ENCODE measurements at places on chromosomes 5 and 9.
A peak's percentile ranks its signal among the peaks of the same experiment; 100 is the strongest.

DNA sequence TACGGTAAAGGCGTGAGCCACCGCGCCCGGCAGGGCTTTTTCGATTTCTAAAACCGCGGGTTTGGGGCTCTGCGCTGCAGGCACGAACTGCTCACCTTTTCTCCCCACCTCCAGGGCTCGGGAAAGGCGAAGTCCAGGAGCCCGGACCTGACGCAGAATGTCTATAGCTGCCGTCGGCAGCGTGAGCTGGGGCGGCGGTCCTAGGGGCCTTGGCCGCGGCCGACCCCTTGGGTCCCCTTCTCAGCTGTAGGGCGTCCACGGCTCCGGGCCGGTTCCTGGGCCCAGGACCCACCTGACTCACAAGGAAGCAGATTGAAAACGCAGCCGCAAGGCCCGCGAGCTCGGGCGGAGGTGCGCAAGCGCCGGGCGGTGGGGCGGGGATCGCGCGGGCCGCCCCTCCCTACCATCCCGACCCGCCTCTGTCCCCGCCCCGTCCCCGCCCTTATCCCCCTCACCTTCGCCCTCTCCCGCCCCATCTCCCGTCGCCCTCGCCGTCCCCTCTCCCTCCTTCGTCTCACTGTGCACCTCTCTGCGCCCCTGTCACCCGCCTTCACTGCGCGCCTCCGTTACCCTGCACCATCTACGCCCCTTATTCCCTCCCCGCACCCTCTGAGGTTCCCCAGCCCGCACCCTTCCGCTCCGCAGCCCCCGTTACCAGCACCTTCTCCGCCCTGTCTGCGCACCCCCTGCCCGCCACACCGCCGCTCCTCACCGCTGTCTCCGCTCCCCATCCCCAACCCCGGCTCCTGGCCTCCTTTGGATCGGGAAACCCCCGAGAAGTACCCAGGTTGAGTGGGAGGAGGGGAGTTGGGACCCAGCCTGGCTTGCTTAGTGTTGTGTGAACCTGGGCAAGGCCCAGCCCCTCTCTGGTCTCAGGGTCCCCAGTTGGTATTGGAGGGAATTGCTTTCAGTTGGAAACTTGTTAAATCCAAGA lies at the start of gene HDHD3:
TSS of gene HDHD3 (minus strand) at position 353 of the 934 bp plus-strand sequence. CDS start 2,632 bp downstream, outside the sequence.
- H3K27ac ChIP-seq = peak within 1 kb of the TSS; percentile 64
- DNase-seq = peak; percentile 80
- no peaks in the 10 kb centered on the region for H3K27me3 ChIP-seq
- peaks cover 12% of the 10 kb centered on the region for H3K36me3 ChIP-seq
- peak within 1 kb of the TSS; percentile 78 for H3K4me3 ChIP-seq

DNA sequence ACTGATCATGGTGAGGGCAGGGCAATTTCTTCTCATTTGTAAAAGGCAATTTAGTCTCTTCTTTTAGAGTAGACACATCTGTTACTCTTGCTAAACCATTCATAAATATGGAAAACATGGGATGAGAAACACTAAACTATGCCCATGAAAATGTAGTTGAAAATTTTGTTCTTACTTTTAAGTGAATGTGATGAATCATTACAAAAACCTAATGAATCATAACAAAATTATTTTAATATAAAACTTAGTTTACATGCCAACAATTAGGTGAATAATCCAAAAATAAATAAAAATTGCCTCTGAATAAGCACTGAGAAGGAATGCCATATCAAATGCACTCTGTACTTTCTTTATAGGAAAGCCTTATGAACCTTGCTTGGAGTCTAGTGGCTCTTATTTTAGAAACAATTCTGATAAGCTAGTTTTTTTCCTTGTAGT lies 297.7 kb upstream of the EFNA5 start:
- no peak overlapping the region for H3K27ac ChIP-seq
- no peaks in the 10 kb centered on the region for H3K36me3 ChIP-seq
- H3K4me3 ChIP-seq = no peak overlapping the region
- H3K27me3 ChIP-seq = no peaks in the 10 kb centered on the region

DNA sequence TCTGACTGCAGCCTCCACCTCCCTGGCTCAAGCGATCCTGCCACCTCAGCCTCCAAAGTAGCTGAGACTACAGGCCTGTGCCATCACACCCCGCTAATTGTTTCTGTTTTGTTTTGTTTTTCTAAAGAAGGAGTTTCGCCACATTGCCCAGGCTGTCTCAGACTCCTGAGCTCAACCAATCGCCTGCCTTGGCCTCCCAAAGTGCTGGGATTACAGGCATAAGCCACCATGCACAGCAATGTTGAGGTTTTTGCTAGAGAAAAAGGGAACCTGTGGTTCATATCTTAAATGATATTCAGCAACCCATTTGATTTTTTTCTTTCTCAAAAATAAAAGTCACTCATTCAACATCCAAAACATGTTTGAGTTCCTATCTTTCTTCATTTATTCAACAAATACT lies 20.4 kb upstream of the DELE1 start:
- H3K27ac ChIP-seq = no peak overlapping the region
- no peaks in the 10 kb centered on the region for H3K36me3 ChIP-seq
- no peak for DNase-seq
- H3K4me3 ChIP-seq = no peak overlapping the region

DNA sequence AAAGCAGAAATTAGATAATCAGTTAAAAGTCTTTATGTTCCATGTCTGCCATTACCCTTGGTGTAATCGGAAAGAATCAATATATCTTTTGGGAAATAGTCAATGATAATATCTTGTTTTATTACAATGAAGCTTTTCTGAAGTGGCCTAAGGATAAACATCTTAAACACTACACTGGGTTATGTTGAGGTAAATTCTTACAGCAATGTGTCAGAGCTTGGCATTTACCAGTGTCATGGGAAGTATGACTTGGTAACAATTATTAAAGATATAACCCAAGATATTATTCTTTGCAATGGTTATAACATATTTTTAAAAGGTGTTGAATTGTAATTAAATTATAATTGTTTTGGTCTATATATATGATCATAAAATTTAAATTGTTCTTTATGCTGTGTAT lies 84.7 kb downstream of the CFAP95 start:
- no peaks in the 10 kb centered on the region for H3K36me3 ChIP-seq
- no peaks in the 10 kb centered on the region for H3K27me3 ChIP-seq
- no peak overlapping the region for H3K4me3 ChIP-seq
- no peak for DNase-seq
- H3K4me1 ChIP-seq = no peaks in the 10 kb centered on the region
- no peak overlapping the region for H3K27ac ChIP-seq

Measured in MCF 10A (cell line).